ENCODE measurements at places on chromosomes 16 and 17. TPM values are rescaled to one million over a fixed set of nuclear protein-coding genes. Genes with fewer than 3 reads are reported as not detected.

The RASL10B gene
- 2.6 TPM for total RNA-seq

The ZFP3 gene
- 1.8 TPM for total RNA-seq

The PLD6 gene
- total RNA-seq = 27.4 TPM

The CALB2 gene
- not detected for total RNA-seq

The BCL6B gene
- total RNA-seq = 0.25 TPM

DNA sequence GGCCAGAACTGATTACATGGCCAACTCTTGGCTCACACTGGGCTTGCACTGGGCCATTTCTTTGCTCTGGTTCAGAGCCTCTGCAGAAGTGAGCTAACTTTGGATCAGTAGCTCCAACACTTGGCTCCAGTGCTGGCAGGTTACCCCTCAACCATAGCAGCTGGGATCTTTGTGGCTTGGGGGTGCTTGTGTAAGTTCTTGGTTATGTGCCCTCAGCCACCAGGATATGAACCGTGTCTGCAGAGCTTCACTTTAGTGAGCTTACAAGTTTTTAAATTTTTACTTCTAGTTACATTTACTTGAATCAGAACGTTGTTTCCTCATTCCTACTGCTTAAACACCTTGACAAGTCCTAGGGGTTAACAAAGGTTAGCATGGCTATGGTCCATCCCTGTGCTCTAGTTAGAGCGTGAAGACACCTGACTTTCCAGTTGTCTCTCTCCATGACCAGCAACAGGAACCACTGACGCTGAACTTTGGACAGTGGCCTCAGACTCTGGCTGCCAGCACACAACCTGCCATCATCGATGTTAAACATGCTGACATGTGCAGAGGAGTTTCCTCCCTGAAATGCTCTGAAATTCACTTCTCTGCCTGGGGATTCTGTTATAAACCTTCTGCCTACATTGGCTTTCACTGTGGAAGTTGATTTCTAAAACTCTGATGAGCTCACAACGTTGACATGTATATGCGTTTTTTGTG, 4.1 kb downstream of the PDF start:
- DNase-seq = no peak

- DNase-seq = no peak
Observed at GRCh38 chr17:17137731-17138585, 68.2 kb downstream of the PLD6 start.

DNA sequence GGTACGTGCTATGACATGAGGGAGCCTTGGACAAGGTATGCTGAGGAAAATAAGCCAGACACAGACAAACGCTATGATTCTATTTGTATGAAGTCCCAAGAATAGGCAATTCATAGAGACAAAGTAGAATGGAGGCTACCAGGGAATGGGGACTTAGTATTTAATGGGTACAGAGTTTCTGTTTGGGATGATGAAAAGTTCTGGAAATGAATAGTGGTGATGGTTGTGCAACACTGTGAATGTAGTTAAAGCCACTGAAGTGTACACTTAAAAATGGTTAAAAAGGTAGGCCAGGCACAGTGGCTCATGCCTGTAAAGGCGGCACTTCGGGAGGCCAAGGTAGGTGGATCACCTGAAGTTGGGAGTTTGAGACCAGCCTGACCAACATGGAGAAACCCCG, 3.3 kb downstream of the PRPSAP1 start:
- DNase-seq = no peak

GRCh38 chr16:35255186-35255803, 1795.9 kb downstream of the TP53TG3F start:
- no peak for DNase-seq

GRCh38 chr17:36616061-36617029, 15.0 kb downstream of the MRM1 start:
- no peak for DNase-seq

DNA sequence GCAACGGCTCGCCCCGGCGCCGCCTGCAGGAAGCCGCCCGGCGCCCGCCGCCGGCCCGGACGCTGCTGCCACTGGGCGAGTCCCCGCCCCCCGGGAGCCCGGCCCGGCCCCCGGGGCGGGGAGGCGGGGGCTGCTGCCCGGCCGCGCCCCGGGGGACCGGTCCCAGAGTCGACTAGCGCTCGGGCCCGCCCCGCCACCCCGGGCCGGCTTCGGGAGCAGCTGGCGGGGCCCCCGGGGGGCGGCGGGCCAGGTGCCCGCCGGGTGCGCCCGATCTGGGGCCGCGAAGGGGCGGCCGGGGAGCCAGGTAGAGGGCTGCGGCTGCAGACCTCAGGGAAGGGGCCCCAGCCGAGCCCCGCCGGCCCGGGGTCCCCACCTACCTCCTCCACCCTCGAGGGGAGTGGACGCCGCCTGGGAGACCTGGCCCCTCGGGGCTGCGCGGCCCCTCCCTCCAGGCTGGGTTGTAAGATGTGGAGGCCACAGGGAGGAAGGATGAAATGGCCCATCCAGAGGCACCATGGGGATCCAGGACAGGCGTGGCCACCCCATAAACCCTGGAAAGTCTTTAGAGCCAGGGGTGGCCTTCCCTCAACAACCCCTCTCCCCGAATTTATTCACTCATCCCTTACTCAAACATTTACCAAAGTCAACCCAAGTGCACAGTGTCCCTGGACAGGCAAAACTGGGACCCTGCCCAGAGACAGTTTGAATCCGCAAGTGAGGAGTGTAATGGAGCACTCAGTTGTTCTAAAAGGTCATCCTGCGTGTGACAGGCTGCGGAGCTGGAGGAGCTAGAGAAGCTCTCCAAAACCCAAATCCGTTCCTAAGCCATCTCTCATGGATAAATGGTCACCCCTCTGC, at the start of gene CDYL2:
Gene CDYL2 (minus strand): TSS at position 73 of the 858 bp plus-strand sequence. CDS start 425 bp downstream, outside the sequence.
- peak; percentile 28 for DNase-seq

- DNase-seq = peak; percentile 82
Observed at GRCh38 chr17:29615492-29616299, 7.0 kb downstream of the CORO6 start.

DNA sequence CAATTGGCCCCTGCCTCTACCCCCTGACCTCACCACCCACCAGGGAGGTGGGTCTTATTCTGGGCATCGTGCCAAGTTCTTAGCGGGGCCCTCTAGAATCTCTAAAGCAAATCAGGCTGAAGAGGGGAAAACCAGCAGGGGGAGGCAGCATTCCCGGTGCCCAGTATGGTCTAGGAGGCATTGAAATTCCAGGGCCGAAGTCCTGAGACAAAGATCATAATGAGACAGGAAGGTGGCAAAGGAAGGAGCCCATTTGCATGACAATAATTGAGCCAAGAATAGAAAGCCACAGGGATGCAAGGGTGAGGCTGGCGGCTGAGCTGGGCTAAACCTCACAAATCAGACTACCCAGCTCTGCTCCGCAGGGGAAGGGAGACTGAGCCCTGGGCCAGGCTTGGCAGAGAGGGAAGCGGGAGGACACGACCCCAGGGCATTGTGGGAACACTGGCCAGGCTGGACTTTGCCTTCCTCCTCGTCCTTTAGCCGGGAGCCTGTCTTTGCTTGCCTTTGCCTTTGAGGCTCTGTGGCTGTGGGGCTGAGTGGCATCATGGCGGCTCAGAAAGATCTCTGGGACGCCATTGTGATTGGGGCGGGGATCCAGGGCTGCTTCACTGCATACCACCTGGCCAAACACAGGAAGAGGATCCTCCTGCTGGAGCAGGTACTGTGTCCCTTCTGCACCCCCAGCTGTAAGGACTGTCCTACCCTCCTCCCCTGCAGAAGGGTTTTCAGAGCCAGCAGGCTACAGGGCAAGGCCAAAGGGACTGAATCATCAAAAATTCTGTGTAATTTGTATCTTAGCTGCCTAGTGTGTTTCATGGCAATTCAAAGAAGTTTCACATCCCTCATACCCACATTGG, at the start of gene PIPOX:
Gene PIPOX (plus strand): TSS at position 463 of the 860 bp plus-strand sequence. CDS start 85 bp downstream, at position 548.
- no peak for DNase-seq

GRCh38 chr16:78503602-78504001, 404.1 kb downstream of the WWOX start:
- peak; percentile 14 for DNase-seq

- DNase-seq = no peak
Observed at GRCh38 chr17:82333279-82334171, at the start of gene SECTM1. SECTM1 (minus strand) TSS chr17:82333766; CDS start chr17:82327240, 6,526 bp downstream.

- DNase-seq = no peak
Observed at GRCh38 chr17:7222093-7222971, 2.6 kb downstream of the ACADVL start.

Data from activated T-cell treated with anti-CD3 and anti-CD28 coated beads, Interleukin-2, amount 50 U/mL, for 4 hours (primary cell).